ENCODE measurements at places on chromosomes 16 and 17. TPM values are rescaled to one million over a fixed set of nuclear protein-coding genes. Genes with fewer than 3 reads are reported as not detected.

- DNase-seq = peak; percentile 20
Observed at GRCh38 chr17:50952013-50952412, 85.9 kb upstream of the TOB1 start.

DNA sequence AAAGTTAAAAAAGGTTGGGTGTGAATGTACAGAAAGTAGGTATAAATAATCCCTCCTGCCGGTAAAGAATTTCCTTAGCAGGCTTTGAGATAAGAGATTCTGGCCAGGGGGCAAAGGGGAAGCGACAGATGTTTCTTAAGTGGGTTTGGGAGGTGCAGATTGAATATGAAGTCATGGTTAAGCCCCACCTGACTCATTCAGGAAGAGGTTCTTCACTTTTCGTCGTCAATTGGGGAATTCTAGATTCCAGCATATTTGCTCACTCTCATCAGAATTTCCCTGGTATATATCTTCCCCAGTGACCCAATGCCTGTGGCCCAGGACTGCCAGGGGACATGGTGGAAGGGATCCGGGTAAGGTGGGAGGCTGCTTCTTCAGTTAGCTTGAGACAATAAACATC, 127.8 kb downstream of the CPPED1 start:
- DNase-seq = peak; percentile 75

GRCh38 chr17:38693700-38694329, 11.3 kb upstream of the MLLT6 start:
- DNase-seq = peak; percentile 51

DNA sequence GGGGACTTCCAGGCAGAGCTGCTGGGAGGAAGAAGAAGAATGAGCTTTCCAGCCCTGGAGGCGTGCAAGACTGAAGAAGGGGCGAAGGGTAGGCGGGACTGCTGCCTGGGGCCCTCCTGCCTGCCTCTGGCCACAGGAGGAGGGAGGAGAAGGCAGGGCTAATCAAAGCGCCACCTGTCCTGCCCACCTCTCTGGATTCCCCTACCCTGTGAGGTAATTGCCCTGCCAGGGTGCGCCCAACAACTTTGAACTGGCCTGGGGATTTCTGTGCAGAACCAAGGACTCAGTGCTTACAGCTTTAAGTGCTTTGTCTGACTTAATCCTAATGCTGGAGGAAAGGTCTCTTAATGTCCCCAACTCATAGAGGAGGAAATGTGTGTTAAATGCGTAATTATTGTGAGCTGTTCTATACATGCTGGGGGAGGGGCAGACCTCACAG, at the start of gene NOXO1:
Gene NOXO1 (minus strand): TSS at position 72 of the 439 bp plus-strand sequence. CDS start 290 bp downstream, outside the sequence.
- no peak for DNase-seq

PHAF1 gene
- 14.0 TPM for total RNA-seq

GRCh38 chr16:28241924-28242323, 30.2 kb upstream of the XPO6 start:
- no peak for DNase-seq
